Neural progenitor cell (in vitro differentiated cells): ENCODE measurements at places on chromosomes 3 and 15. TPM values are rescaled to one million over a fixed set of nuclear protein-coding genes. Genes with fewer than 3 reads are reported as not detected.

DNA sequence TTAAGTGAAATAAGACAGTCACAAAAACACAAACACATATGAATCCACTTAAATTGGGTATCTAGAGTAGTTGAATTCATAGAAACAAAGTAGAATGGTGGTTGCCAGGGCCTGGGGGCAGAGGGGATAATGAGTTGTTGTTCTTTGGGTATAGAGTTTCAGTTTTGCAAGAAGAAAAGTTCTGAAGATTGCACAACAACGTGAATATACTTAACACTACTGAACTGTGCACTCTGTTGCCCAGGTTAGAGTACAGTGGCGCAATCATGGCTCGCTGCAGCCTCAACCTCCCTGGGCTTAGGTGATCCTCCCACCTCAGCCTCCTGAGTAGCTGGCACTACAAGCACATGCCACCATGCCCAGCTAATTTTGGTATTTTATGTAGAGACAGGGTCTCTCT lies 14.9 kb downstream of the GRAMD2A start:
- H3K27ac ChIP-seq = no peak overlapping the region
- H3K27me3 ChIP-seq = peaks cover 58% of the 10 kb centered on the region

The NR1I2 gene
- total RNA-seq = 0.22 and 0.69 TPM in 2 replicates

DNA sequence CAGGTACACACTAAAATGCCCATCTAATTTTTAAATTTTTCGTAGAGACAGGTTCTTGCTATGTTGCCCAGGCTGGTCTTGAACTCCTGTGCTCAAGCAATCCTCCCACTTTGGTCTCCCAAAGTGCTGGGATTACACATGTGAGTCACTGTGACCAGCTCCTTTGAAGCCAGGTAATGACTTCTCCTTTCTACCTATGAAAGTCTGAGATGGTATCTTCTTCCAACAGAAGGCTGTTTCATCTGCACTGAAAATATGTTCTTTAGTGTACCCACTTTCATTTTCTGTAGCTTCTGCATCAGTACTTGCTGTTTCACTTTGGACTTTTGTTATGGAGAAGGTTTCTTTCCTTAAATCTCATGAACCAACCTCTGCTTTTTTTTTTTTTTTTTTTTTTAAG lies 8.8 kb downstream of the OIP5 start:
- H3K4me1 ChIP-seq = no peaks in the 10 kb centered on the region
- H3K27me3 ChIP-seq = no peaks in the 10 kb centered on the region
- DNase-seq = no peak

DNA sequence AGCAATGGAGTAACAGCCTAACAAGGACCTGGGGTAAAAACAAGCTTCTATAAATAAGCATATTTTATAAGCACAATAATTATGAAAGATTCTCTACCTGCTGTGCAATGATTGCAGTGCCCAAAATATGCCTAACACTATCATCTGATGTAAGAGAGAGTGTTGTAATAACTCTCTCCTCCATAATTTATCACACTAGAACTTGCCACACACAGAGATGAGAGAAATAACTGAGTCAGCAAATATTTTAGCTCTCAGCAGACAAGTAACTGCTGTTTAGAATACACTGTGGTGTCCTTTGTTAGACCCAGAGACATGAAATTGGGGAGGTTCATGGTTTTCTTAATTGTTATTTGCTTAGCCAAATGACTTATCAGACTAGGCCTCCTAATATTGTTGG lies 105.3 kb upstream of the ACP3 start:
- no peak for DNase-seq
- no peak overlapping the region for H3K4me3 ChIP-seq
- H3K36me3 ChIP-seq = no peaks in the 10 kb centered on the region
- H3K4me1 ChIP-seq = no peaks in the 10 kb centered on the region
- H3K27ac ChIP-seq = no peak overlapping the region

The TGM5 gene
- not detected in 2 replicates for total RNA-seq

DNA sequence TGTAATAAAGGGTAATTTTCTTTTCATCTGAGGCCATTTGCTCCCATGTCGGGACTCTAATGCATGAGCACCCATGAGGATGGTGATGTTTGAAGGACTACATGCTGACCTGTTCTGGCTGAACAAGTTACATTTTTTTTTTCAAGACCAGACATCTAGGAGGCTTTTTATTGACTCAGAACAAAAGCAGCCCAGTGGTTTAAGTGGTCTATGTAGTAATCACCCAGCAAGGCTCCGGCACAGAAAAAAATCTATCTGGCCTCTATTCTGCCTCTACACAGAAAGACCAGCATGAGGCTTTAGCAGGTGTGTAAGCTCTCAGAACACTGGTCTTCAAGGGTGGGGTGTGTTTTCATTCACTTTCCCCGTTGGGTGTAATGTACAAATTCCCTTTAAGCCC lies 95.1 kb upstream of the ZBED2 start:
- peaks cover 25% of the 10 kb centered on the region for H3K4me1 ChIP-seq
- H3K27ac ChIP-seq = no peak overlapping the region

DNA sequence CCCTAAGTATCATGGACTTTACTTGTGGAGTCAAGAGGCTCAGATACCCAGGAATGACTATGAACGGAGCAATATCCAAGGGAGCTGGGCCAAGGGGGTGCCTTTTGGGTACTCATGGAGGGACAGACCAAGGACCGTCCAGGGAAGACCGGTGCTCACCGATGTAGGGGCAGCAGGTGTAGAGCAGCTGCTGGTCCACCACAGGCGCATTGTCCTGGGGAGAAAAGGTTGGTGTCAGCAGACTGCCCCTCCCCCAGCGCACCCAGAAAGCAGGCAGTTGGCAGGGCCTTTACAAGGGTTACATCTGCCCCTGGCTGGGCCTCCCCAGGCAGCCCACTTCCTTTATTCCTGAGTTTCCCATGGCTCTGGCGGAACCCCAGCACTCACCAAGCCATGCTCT lies 7.5 kb downstream of the CDAN1 start:
- no peak for DNase-seq
- no peaks in the 10 kb centered on the region for H3K36me3 ChIP-seq
- H3K4me1 ChIP-seq = no peaks in the 10 kb centered on the region
- no peak overlapping the region for H3K27ac ChIP-seq

DNA sequence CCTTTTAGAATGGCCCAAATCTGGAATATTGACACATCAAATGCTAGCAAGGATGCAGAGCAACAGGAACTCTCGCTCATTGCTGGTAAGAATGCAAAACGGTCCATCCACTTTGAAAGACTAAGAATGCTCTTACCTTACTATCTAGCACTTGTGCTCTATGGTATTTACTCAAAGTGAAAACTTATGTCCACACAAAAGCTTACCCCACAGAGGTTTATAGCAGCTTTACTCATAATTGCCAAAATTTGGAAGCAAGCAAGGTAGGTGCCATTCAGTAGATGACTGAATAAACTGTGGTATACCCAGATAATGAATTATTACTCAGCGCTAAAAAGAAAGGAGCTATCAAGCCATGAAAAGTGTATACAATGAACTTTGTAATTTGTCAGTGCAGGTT lies 96.4 kb downstream of the CTNNB1 start:
- no peaks in the 10 kb centered on the region for H3K36me3 ChIP-seq
- H3K27me3 ChIP-seq = no peaks in the 10 kb centered on the region
- no peak for DNase-seq
- no peak overlapping the region for H3K4me3 ChIP-seq
- H3K27ac ChIP-seq = no peak overlapping the region

DNA sequence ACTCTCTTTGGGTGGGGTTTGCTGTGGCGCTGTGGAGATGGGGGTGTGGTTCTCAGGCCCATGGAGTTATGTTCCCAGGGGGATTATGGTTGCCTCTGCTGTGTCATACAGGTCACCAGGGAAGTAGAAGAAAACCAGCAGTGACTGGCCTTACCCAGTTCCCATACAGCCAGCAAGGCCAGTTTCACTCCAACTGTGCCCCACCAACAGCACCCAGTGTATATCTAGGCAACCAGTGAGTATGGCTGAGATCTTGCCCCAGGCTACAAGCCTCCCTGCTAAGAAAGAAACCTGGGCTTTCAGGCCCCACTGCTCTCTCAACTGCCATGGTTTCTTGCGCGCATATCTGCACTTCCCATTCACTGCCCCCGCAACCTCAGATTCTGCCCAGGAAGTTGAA lies 31.4 kb upstream of the RARB start:
- H3K27me3 ChIP-seq = no peaks in the 10 kb centered on the region
- H3K36me3 ChIP-seq = no peaks in the 10 kb centered on the region
- DNase-seq = no peak
- H3K4me1 ChIP-seq = no peaks in the 10 kb centered on the region

The CACNA2D2 gene
- total RNA-seq = 4.3 and 9.5 TPM in 2 replicates

GRCh38 chr3:111730143-111730542 lies 128.9 kb upstream of the PHLDB2 start:
- no peak overlapping the region for H3K27ac ChIP-seq
- DNase-seq = no peak
- H3K4me1 ChIP-seq = no peaks in the 10 kb centered on the region
- no peak overlapping the region for H3K4me3 ChIP-seq
- H3K36me3 ChIP-seq = no peaks in the 10 kb centered on the region

The LCTL gene
- total RNA-seq = 17.2 and 19.2 TPM in 2 replicates

DNA sequence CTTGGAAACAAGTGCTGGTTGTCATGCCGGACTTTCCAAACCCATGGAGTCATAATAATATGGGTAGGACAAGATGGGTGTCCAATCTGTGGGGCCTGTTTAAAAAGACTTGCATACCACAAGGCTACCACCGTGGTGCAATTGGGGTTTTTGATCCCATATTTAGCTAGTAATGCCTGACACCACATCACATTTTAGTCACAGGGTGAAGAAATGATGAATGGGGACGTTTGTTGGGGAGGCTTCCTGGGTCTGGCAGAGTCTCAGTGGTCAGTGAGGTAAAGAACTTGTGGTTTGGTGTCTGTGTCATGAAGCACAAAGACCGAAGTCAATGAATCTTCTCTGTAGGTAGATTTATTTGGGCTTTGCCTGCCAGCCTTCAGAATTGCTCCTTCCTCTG lies 31.0 kb downstream of the P3H2 start:
- DNase-seq = no peak
- H3K27me3 ChIP-seq = no peaks in the 10 kb centered on the region
- H3K4me1 ChIP-seq = peaks cover 26% of the 10 kb centered on the region
- H3K36me3 ChIP-seq = no peaks in the 10 kb centered on the region

DNA sequence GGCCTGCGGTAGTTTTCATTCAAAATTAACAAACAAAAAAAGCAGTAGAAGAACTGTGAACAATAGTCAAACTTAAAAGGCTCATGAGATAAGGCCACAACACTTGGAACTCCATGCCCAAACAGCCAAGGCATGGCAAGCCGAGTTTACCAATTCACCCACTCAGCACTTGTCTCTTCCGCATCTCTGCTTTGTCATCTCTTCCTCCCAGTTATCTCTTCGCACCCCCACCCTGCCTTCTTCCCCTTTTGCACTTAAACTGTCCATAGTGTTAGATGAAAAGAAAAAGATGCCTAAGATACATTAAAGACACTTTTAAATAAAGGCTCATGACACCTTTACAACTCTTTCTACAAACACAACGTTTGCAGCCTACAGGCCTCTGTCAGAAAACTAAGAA lies 11.1 kb downstream of the TLE3 start:
- H3K27ac ChIP-seq = no peak overlapping the region
- peaks cover 64% of the 10 kb centered on the region for H3K4me1 ChIP-seq
- H3K36me3 ChIP-seq = no peaks in the 10 kb centered on the region
- no peaks in the 10 kb centered on the region for H3K27me3 ChIP-seq
- DNase-seq = no peak

- no peaks in the 10 kb centered on the region for H3K36me3 ChIP-seq
- no peaks in the 10 kb centered on the region for H3K4me1 ChIP-seq
- H3K27ac ChIP-seq = no peak overlapping the region
- no peak overlapping the region for H3K4me3 ChIP-seq
- no peaks in the 10 kb centered on the region for H3K27me3 ChIP-seq
- DNase-seq = no peak
Observed at GRCh38 chr3:129063841-129064482, 3.4 kb downstream of the GP9 start.

- H3K4me1 ChIP-seq = peaks cover 10% of the 10 kb centered on the region
- no peak overlapping the region for H3K27ac ChIP-seq
- H3K27me3 ChIP-seq = no peaks in the 10 kb centered on the region
- DNase-seq = no peak
Observed at GRCh38 chr3:183387797-183388196, 40.6 kb downstream of the MCF2L2 start.

The OR5AC2 gene
- not detected in 2 replicates for total RNA-seq

The MAGEL2 gene
- 2.5 and 2.6 TPM in 2 replicates for total RNA-seq

GRCh38 chr3:83934192-83935021 lies 1024.4 kb upstream of the CADM2 start:
- DNase-seq = no peak
- H3K4me3 ChIP-seq = no peak overlapping the region
- no peak overlapping the region for H3K27ac ChIP-seq
- no peaks in the 10 kb centered on the region for H3K4me1 ChIP-seq

DNA sequence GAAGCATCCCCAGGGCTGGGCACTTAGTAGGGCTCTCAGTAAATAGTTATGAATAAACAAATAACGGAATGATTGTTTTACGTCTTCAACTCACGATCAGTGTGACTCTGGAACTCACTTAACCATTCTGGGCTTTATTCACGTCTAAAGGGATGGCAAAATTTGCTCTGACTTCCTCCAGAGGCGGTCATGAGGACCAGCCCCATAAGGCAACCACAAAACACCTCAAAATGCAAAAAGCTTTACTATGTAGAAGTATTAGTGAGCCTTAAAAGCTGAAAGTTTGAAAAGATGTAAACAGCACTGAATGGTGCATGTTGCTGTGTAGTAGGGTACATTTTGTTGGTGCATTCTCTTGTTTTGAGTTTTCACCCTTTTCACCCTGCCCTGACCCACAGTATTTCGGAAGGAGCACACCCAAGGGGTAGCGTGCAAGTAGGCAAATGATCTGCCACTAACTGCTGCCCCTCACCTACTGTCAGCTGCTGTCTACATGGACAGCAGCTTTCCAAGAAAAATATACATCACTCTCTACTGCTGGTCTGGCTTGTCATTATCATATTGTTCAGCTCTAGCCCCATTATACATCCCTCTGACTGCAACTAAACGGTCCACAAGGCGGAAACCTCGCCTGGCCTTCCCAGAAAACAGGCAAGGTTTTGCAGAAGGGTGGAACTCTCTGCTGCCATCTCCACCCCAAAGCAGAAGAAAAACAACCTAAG lies 308.5 kb upstream of the PROK2 start:
- H3K27ac ChIP-seq = no peak overlapping the region
- H3K4me3 ChIP-seq = no peak overlapping the region
- H3K27me3 ChIP-seq = no peaks in the 10 kb centered on the region
- H3K36me3 ChIP-seq = no peaks in the 10 kb centered on the region
- DNase-seq = no peak

GRCh38 chr15:66588971-66589370 lies 23.2 kb upstream of the LCTL start:
- H3K27ac ChIP-seq = no peak overlapping the region
- H3K27me3 ChIP-seq = no peaks in the 10 kb centered on the region
- no peak for DNase-seq
- no peaks in the 10 kb centered on the region for H3K4me1 ChIP-seq
- H3K36me3 ChIP-seq = no peaks in the 10 kb centered on the region

The C3orf20 gene
- total RNA-seq = not detected in 2 replicates
